PC-9 (cell line): ENCODE measurements at places on chromosomes 6 and 20. TPM values are rescaled to one million over a fixed set of nuclear protein-coding genes. Genes with fewer than 3 reads are reported as not detected.

GRCh38 chr20:50358971-50359370 lies 151.2 kb upstream of the PTPN1 start:
- DNase-seq, result no peak

The OVOL2 gene
- total RNA-seq, result 15.3 and 20.7 TPM in 2 replicates

DNA sequence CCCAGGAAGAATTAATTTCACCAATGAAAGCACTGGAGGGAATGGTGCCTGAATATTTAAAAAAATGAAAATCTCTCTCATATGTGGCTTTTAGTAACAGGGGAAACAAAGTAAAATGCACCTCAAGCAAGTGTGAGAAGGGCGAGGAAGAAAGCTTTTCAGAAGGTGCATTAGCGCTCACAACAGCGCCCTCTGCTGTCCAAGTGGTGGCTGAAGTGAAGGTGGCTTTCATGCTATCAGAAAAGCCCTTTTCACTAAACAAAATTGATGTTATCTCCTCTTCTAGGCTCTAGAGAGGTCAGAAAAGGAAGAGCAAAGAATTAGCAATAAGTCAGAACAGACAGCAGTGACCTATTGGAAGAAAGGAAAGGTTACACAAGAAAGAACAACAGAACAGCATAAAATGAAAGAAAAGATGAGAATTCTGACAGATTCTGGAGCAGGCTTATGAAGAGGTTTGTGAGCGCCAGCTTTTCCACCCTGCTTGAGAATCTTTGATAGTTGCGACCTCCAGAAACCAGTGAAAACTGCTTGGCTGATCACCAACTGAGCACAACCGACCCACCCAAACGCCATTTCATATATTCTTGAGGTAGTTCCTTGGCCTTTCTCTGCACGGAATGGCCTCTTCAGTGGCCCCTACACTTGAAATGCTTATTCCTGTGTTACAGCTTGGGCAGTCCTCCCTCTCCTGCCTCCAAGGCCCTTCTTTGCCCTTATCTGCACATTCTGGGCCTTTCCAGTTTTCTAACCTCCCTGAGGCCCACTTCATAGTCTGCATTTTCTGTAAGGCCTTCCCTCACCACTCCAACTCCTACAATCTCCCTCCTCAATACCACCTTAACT lies 45.3 kb downstream of the SMLR1 start:
- DNase-seq, result peak; percentile 49

The IYD gene
- not detected in 2 replicates for total RNA-seq

- DNase-seq, result no peak
Observed at GRCh38 chr6:69061066-69061465, 426.0 kb downstream of the ADGRB3 start.
